ENCODE measurements at places on chromosomes 11 and 22.

DNA sequence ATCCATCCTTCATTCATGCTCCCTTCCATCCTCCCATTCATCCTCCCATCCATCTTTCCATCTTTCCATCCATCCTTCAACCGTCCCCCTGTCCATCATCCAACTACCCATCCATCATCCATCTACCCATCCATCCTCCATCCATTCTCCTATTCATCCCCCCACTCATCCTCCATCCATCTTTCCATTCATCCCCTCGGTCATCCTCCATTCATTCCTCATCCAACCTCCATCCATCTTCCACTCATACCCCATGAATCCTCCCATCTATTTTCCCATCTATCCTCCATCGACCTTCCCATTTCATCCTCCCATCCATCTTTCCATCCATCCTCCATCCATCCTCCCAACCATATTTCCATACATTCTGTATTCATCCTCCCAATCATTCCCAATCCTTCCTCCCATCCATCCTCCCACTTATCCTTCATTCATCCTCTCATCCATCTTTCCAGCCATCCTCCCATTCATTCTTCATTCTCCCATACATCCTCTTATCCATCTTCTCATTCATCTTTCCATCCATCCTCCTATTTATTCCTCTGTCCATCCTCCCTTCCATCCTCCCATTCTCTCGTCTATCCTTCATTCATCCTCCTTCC is 29.9 kb downstream of the IGLL1 start:
- DNase-seq, result no peak

GRCh38 chr11:119251114-119251513 is 45.0 kb downstream of the CBL start:
- DNase-seq, result no peak

DNA sequence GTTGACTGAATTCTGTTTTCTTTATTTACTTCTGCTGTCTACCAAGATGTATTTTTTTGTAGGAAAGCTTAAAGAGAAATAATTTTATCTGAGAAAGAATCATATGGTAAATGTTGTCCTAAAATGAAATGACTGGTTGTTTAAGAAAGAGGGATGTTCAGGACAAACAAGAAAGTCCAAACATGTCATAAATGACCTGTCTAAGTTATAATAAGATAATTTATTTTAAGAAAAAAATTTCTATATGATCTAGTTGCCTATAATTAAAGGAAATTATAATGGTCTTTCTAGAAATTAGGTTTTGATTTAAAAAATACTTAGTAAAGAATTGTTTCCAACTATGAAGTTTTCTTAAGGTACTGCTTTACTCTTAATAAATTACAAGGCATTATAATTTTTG is 10.5 kb downstream of the SCGB2A2 start:
- DNase-seq, result no peak

- no peak for DNase-seq
Measured at GRCh38 chr11:28090052-28090749, 17.8 kb downstream of the KIF18A start.

- no peak for DNase-seq
Measured at GRCh38 chr11:14366936-14367335, 8.0 kb upstream of the RRAS2 start.

- DNase-seq, result no peak
Measured at GRCh38 chr11:63019506-63019905, 3.9 kb upstream of the SLC22A8 start.

GRCh38 chr11:84681456-84681855 is 945.7 kb downstream of the DLG2 start:
- no peak for DNase-seq

DNA sequence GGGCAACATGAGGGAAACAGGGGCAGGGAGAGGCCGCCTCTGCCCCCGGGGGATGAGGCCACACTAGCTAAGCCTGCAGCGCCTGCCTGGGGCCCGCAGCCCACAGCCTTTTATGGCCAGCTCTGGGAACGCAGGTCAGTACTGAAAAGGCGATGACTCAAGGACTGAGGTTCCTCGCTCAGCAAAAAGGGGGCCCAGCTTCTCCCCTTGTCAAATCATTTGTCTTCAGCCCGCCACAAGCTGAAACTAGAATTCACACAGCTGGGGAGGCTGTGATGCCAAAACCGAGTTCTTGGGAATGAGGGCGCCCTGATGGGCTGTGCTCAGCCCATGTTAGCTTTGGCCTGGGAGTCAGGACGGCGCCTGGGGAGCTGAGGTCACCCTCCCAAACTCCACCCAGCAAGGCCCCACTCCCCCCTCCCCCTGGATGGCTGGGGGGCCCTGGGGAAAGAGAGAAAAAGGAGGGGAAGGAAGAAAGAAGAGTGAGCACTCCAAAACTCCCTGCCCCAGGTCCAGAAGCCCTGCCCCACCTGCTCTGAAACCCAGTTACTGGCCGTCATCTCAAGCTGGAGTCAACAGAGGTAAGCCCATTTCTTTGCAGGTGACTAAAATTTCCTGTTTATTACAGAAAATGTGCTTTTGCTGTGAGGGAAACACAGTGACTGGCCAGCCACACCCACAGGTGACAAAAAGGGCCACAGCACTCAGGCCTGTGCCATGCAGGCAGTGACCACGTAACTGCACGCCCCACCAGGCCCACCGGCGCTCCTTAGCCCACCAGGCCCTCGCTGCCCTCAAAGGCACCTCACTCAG is 13.7 kb downstream of the EHD1 start:
- DNase-seq, result peak; percentile 37

DNA sequence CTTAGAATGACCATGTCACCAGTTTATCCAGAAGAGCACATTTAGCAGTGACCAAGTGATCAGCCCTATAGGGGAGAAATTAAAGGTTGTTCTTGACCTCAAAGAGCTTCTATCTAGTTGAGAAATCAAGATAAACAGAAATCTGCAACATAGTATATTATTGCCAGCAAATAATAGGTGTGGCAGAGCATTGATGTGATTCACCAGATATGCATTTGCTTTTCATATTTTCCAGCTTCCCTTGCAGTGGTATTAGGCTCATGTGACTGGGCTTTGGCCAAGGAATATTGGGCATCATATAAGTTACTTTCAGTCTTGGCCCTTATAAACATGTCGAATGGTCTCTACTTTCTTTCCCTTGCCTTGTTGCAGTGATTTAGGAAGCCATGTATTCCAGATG is 34.5 kb downstream of the COMMD9 start:
- DNase-seq, result no peak

- DNase-seq, result peak; percentile 6
Measured at GRCh38 chr11:60310407-60310998, 16.6 kb upstream of the MS4A6E start.

DNA sequence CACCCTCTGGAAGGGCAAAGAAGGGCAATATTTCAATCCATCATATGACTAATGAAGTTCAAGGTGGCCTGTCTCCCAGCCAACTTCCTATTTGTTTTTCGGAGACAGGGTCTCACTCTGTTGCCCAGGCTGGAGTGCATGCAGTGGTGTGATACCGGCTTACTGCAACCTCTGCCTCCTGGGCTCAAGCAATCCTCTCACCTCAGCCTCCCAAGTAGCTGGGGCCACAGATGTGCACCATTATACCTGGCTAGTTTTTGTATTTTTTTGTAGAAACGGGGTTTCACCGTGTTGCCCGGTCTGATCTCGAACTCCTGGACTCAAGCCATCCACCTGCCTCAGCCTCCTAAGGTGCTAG is 13.4 kb downstream of the ABTB2 start:
- DNase-seq, result no peak

- DNase-seq, result no peak
Measured at GRCh38 chr11:118042796-118043195, 34.1 kb upstream of the TMPRSS4 start.
